ENCODE measurements at places on chromosomes 3 and 15.

DNA sequence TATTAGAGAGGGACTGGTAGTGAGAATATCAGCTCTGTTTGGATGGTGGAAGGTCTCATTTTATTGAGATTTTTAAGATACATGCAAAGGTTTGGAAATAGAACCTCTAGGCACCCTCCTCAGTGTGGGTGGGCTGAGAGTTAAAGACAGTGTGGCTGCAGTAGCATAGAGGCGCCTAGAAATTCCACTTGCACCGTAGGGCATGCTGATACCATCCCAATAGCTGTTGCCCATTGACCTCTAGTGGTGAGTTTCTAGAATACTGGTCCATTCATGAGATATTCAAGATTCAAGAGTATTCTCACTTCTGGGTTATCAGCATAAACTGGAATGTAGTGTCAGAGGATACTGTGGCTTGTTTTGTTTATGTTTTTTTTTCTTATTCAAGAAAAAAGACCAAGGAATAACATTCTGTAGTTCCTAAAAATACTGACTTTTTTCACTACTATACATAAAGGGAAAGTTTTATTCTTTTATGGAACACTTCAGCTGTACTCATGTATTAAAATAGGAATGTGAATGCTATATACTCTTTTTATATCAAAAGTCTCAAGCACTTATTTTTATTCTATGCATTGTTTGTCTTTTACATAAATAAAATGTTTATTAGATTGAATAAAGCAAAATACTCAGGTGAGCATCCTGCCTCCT, 87.2 kb downstream of the TGFBR2 start:
- peak; percentile 44 for DNase-seq

DNA sequence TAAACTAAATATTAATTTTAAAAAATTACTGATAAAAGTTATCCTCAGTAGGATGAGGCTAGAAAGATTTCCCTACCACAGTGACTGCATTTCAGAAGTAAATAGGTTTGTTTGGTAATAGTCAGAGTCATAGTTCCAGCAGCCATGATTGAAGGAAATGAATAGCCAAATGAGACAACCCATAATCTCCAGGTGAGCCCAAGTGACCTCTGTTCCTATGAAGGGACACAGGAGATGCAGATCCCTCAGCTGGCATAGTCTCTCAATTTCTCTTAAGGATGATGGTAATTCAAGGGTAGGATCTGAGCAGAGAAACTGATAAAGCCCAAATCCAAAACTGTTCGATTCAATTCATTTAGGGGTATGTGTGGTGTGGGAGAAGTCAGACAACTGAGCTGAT, 461.8 kb downstream of the RAP2B start:
- no peak for DNase-seq

DNA sequence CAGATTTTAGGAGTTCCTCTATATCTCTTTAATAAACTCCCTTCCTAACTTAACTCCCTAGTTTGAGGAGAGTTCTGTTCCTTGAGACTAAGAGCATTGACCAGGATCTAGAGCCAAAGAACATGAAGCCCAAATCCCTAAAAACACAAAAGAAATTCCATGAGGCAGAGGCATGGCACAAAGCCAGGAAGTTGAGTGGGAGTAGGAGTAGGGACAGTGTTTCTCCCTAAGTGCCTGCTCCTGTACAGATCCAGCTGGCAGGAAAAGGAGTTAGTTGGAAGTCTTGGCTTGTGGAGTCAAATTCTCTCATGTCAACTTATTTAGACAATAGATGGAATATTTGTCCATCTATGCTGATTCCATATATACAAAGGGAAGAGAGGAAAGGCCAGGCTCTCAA, 11.4 kb downstream of the ACTC1 start:
- no peak for DNase-seq

DNA sequence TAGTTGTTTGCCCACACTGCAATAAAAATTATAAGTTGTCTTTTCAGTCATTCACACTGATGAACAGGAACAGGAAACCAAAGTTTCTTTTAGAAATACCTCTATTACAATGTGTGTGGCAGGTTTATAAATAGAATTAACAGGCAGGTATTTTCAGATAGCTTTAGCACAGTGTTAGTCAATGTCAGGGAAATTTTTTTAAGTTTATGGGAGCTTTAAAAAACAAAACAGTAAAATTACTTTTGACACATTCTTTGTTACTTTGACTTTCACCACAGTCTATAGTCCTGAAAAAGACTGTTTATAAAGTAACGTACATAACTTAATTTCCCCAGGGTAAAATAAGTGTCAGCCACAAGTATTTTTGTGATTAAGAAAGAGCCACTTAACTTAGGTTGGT, 38.1 kb downstream of the SERPINI1 start:
- no peak for DNase-seq

GRCh38 chr15:45129651-45130129, at the start of the genes DUOX1 and DUOXA1:
Gene DUOX1, plus strand, starts transcription at chr15:45129994. Its CDS starts 1,973 bp downstream, at chr15:45131967.
Gene DUOXA1, minus strand, starts transcription at chr15:45129879. Its CDS starts 6,865 bp downstream, at chr15:45123014.
- DNase-seq: no peak

DNA sequence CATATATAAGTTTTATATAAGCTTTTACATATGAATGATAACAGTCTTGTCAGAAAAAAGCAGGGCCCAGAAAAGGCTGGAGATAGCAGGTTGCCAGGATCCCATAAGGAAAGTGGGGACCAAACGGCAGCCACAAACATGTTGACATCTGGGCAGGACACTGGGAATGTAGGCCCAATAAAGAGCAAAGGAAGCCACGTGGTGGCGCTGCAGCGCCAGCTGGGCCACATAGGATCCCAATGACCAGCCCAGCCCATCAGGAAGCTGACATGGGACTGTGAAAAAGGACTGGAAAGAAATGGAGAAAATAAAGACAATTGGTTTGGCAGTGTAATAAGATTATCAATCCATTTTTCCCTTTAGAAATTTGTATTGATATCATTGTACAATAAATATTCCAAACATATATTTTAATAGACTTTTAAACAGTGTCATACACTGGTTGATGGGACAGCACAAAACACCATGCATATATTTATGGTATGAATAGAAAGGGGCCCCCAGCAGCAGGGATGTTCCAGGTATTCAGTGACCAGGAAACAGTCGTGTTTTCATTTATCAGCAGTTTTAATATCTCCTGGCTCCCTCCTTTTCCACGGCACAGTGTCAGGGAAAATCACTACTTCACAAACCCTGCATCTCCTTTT, 89.0 kb upstream of the STRIT1 start:
- DNase-seq: no peak

DNA sequence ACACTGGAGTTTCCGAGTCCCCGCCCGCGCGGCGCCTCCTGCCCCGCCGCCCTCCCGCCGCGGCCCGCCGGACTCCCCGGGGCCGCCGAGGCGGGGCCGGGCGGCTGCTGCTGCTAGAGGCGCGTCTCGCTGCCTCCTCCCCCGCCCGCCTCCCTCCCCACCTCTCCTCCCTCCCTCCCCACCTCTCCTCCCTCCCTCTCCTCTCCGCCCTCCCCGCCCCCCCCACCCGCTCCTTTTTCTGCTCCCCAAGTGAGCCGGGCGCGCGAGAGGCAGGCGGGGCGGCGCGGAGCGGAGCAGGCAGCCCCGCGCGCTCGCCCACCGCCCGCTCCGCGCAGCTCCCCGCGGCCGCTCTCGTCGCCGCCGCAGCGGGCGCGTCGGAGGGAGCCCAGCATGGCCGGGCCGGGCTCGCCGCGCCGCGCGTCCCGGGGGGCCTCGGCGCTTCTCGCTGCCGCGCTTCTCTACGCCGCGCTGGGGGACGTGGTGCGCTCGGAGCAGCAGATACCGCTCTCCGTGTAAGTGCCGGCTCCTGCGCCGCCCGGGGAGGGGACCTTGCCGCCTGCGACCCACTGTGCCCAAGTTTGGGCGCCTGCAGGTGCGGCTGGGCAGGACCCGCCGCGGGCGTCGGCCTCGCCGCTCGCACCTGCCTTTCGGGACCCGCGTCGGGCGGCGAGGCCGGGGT, at the start of gene CACNA2D3:
TSS of gene CACNA2D3 (plus strand) at position 229 of the 679 bp plus-strand sequence.
- DNase-seq: no peak

GRCh38 chr15:50735156-50735555, 30.4 kb downstream of the SPPL2A start:
- DNase-seq: no peak

DNA sequence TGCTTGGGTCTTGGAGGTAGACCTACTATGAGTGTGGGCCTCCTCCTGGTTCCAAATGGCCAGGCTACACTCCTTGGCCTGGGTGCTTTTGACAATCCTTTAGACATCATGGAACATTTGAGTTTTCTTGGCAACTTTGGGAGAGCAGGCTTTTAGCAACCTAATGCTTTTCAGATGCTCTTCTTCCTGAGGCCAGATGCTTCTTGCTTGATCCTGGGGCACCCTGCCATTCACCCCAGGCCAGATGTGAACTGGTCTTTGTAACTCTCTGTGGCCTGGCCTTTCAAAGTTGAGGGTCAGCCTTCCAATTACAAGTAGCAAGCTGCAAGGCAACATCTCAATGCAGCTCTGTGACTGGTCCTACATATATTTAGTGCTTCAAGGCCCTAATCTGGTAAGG, 40.5 kb downstream of the RTP1 start:
- DNase-seq: no peak

DNA sequence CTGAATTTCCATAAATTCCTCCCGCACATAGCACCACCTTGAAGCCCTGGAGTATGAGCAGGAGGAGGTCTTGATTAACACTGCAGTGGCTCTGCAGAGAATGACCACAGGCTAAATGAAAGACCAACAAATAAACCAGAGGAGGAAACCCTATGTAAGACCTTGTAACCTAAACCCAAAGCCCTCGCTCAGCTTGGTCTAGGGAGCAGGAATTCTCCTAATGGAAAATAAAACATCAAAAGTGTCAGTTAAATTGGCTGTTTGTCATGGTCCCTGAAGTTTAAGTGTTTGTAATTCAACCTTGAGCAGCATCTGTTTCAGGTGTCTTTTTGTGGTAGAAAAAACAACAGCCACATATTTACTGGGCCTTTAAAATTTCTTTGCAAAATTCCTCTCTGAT, 9.2 kb upstream of the UBE2Q2 start:
- no peak for DNase-seq

DNA sequence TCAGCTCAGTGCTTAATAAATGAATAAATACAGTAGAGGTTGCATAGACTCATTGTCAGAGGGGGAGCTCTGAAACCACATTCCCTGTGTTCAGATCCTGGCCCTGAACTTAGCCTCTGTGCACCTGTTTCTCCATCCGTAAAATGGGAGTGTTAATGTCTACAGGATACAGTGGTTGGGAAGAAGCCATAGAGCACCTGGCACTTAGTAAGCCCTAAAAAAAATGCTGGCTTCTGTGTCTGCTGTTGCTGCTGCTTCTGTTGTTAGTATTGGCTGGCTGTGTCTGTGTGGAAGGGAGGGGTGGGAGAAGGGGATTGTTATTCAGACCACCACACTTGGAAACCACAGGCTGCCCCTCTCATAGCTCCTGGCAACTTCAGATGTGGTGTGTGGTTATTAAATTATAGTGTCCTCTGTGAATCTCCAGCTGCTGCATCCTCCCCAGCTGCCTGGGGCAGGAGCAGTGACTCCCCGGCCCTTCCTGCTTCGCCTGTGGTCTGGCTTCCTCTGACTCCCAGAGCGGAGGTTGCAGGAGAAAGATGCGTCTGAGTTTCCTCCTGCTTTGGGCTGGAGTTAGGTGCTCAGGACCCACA, 31.0 kb downstream of the FGD5 start:
- DNase-seq: no peak

Data from activated CD4-positive, alpha-beta T cell treated with anti-CD3 and anti-CD28 coated beads for 24 hours (primary cell).